ENCODE measurements at places on chromosomes 4 and X.

DNA sequence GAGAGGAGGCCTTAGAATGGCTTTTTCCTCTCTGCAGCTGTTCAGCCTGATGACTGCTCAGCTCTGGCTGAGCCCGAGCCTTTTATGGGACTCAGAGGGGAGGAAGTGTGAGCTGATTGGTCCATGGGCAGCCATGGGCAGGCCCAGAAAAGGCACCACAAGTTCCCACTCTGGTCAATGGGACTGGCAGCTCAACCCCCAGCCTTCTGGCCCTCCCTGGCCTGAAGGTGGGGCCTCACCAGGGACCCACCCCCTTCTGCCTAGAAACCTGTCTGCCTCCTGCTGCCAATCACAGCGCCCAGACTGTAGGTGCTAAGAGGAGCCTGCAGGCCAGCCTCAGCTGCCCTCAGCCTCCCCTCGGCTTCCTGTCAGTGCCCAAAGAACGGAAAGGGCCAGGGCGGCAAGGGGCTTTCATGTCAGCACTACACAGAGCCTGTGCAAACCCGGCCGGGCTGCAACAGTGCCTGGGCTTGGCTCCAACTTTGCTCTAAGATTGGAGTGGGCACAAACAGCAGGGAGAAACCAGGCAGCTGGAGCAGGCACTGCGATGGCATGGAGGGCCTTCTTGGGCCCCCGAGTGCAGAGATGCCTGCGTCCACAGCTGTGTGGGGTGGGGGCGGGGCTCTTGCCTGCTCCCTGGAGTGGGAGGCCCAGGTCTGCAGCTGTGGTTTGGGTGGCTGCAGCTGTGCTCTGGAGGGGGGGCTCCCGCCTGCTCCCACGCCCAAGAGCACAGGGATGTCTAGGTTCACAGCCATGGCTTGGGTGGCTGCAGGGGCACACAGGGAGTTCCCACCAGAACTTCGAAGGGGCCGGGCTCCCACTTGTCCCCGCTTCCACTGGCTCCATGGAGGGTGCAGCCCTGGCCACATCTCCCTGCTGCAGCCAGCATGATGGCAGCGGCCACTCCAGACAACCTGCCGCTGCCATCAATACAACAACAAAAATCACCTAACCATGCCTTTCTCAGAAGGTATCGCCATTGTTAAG lies 92.6 kb downstream of the NXF2 start:
- peak; percentile 67 for DNase-seq

- no peak for DNase-seq
Measured at GRCh38 chr4:108831291-108831690, 68.4 kb upstream of the ETNPPL start.

- DNase-seq, result no peak
Measured at GRCh38 chrX:105823092-105823455, 735 bp downstream of the NRK start.

DNA sequence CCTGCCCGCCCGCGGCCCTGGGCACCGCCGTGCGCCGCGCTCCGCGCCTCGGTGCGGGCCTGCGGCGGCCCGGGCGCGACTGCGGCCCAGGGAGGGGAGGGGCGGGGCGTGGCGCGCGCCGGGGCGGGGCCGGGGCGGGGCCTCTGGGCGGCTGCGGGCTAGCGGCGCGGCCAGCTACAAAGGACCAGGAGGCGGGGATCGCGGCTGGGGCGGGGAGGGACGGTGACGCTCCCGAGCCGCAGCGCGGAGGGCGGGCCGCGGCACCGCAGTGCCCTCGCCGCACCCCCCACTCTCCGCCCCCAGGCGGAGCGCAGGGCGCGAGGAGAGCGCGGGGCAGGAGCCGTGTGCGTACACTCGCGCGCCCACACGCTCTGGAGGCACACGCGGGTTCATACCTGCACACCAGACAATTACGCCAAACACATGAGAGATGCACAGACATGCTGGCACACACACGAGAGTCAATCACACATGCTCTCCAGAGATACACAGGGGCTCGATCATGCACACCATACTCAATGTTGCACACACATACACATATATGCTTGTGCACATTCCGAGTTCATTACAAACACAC lies at the start of gene CRMP1:
TSS of gene CRMP1 (minus strand) at position 83 of the 577 bp plus-strand sequence. CDS start 117 bp downstream, outside the sequence.
- DNase-seq, result no peak

DNA sequence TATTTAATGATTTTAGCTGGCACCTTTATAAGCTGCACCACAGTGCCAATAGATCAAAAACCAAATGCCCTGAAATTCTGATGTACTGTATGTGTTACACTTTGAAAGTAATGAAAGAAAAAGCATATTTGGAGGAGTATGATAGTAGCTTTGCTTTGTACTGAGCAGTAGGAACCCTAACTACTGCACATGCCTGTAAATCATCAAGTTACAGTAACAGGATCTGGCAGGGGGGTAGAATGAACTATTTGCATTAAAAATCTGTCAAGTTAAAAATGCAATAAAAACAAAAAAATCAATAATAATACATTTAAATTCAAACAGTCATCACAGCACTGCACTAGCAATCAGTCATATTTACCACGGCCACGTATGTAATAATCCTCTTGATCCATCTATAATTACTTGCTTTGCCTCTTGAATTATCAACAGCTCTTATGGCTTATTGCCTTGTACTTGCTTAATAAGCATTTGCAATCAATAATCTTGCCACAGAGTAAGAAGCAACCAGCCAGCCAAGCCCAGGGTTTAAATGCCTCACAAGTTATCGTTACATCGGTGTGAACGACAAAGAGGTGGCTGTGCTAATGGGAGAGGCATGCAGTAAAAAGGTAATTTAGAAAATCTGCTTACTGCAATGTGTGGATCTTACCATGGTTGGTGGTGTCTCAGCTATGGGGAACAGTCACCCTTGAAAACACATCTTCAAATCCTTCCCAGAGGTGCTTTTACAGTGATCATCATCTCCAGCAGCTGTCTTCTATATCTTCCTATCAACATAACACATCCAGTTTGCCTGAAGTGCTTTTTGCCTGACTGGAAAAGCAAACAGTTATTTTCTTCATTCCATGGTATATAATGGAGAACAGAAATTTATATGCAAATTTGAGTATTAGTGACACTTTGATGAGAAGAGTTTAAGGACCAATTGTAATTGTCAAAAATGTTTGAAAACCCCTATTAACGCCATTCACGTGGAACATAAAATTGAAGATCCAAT lies 1812.1 kb upstream of the ADGRL3 start:
- no peak for DNase-seq

GRCh38 chr4:156503119-156503518 lies 468.5 kb downstream of the PDGFC start:
- no peak for DNase-seq

DNA sequence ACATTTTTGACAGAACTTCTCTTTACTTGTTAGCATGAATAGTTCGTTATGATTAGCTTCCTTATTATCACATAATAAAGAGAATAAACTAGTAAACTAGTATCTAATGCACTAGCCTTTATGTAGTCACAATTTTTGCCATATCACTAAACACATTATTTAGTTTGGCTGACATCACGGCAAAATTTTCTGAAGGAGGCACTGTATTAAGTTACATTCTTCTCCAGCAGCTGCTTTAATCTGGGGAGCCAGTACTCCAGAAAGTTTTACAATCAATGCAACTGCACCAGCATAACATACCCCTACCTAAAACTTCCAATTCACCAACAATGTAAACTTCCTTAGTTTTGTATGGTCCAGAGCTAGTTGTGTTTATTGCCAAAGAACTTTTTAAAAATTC lies 87.8 kb downstream of the FIP1L1 start:
- DNase-seq, result no peak

GRCh38 chr4:138565576-138565975 lies 323.4 kb upstream of the SLC7A11 start:
- no peak for DNase-seq

DNA sequence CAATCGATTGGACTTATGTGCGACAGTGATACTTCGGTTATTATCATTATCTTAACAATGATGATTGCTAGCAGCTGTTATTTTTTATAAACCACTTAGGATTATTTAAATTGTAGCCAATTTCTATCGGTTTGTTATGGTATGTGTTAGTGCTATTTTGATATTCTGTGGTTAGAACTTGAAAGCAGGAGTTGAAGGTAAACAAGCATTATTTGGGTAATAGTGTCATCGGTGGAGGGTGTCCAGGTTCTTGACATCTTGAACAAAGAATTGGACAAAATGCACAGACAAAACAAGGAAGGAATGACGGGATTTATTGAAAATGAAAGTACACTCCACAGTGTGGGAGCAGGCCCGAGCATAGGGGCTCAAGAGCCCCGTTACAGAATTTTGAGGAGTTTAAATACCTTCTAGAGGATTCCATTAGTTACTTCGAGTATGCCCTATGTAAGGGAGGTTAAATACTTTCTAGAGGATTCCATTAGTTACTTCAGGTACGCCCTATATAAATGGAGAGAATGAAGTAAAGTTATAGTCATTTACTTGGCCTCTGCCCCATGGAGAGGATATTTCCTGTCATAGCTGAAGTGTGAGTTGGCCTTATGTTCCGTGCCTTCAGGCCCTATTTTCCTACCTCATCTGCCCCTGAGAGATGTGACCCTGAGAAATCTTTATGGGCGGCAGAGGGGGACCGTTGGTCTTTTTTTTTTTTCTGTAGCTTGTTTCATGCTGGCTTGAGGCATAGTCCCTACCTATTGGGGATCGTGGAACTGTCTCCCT lies 13.1 kb downstream of the MOB1B start:
- no peak for DNase-seq

DNA sequence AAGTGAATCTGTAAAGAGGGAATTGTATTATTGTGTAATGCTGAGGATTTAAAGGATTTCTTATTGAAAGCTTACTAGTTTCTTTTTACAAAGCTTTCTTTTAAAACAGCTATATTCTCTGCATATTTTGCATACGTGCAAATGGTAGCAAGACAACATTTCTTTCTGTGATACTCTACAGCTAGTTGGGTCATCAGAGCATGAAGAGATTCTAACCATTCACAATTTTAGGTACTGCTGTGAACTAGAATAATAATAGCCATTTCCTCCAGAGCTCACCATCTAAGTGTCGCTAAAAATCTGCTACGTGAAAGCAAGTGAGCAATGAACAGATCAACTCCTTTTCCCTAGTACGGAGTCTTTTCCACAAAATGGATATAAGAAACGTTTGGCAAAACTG lies 37.3 kb downstream of the ARHGAP6 start:
- no peak for DNase-seq

DNA sequence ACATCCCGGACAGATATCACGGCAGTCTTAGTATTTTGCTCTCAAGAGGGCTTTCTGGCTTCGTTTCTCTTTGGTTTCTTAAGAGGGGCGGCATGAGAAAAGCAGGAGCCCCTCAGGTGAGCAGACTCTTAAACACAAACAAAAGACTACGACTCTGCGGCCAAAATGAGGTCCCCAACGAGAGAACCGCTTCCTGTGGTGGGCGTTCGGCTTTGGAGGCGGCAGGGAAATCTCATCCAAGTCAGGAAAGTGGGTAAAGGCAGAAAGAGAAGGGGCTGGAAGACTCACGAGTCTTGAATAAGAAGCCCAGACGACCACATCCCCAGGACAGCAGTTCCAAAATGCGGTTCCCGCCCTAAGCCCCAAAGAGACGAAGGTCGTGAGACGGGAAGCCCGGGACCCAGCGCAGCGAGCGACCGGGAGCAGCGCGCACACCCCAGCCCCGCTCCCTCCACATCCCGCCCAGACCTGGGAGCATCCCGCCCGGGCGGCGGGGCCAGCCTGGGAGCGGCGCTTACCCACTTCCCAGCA lies 409 bp downstream of the UGDH start:
- DNase-seq, result peak; percentile 70

Measured in activated effector memory CD4-positive, alpha-beta T cell treated with anti-CD3 and anti-CD28 coated beads, Interleukin-2, amount 50 U/mL, for 16 hours (primary cell).